ENCODE measurements at places on chromosomes 1 and 21.

GRCh38 chr1:230567221-230567575 lies 75.1 kb upstream of the COG2 start:
- DNase-seq: no peak

DNA sequence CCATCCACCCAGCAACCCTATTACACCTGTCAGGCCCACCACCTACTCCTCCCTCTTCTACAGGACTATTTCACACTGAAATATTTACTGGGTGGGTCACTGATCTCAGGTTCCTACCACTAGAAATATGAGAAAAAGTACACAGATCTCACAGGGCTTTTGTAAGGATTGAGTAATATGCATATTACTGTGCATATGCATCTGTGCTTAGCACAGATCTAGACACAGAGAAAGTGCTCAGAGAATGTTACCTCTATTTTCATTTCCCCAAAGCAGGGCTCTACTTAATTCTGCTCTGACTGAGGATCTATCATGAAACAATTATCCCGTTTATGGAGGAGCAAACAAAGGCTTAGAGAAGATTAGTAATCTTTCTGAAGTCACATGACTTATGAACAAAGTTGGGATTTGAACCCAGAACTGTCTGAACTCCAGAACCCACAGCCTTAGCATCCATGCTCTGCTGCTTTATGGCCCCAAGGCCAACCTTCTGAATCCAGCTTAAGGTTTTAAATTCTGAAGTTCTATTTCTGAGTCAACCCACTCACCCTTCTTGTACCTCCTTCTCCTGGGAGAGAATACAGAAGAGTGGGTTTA lies 11.8 kb downstream of the TSSK3 start:
- DNase-seq: no peak

DNA sequence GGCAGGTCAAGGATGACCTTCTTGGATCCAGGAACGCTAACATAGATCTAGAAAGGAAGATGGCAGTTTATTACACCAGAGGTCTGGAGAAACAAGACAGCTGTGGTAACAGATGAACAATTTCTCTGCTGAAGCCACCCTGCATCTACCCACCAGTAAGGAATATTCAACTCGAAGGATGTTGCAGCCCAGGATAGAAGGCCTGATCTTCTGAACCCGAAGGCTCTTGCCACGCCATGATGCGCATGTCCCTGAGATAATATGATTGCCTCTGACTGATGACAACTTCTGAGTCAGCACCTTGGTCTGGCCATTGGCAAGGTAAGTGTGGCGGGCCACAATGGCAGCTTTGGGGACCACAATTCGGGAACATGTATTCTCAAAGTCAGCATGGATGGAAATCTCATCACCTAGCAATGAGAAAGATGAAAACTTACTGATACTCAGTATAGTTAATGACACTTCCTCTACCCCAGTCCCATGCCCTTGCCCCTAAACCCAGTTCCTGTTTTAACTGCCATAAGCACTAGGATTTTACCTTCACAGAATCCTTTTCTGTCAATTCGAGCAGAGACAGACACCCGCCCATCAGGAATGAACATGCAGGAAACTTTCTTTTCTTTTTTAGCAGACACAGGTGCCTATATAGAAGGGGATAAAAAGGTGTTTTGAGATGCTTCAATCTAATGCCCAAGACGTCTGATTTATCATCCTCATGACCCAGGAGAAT lies 1.8 kb downstream of the TXNIP start:
- peak; percentile 41 for DNase-seq

GRCh38 chr1:110188035-110188618 lies 22.0 kb upstream of the KCNC4 start:
- DNase-seq: no peak
